ENCODE measurements at places on chromosomes 3 and 15.

DNA sequence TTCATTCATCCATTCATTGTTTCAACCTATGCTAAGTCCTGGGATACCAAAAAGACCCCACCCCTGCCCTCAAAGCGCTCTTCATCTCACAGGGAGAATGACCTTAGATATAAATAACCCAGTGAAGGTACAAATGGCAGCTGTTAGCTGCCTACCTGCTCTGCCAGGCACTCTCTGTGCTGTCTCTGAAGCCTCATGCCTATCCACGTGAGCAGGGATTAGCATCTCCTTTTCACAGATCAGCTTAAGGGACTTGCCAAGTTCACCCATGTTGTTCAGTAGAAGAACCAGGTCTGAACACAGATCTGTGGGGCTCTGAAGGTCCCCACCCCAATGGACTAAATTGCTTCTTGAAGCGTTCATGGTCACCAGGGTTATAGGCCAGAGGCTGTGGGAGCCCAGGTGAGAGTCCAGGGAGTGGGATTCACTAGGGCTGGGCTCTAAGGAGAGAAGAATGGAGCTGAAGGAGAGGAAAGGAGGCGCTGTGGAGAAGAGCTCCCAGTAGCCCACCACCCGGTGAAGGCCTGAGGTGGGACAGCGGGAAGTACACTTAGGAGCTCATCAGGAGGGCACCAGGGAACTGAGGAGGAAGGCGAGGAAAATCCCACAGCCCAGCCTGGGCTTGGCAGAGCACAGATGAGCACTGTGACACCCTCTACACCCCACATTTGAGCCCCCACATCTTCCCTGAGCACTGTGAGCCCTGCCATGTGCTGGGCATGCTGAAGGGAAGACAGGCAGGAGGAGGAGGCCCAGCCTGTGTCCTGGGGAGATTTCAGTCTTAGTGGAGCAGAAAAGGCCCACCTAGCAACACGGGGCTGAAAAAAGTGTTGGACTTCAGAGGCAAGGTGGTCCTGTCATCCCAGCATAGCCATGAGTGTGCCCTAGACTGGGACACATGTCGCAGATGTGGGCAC is 20.4 kb downstream of the RBP1 start:
- no peak for DNase-seq

GRCh38 chr15:93205413-93205812 is 116.4 kb upstream of the RGMA start:
- no peak for DNase-seq

DNA sequence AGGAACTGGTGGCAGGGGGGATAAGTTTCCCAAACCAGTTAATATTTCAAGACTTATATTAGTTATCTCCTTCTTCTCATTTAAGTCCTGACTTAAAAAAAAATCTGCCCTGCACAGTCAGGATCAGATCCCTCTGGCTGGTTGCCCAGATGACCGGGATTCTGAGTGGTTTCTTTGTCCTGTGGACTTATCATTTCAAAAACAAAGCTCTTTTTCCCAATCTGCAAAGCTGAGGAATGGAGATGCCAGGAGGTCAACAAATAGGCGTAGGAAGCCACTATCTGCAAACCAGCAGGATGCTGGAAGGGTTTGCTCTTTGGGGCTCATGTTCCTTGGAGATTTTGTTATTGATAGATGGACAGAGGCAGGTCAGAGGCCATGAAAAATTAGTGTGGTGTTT is 5.8 kb downstream of the C3orf20 start:
- DNase-seq = no peak

GRCh38 chr15:51620641-51621040 is 1.9 kb downstream of the DMXL2 start:
- no peak for DNase-seq

GRCh38 chr3:39094851-39095677 is 12.4 kb downstream of the GORASP1 start:
- no peak for DNase-seq

- no peak for DNase-seq
These were observed 34.3 kb downstream of the IGDCC3 start for GRCh38 chr15:65343374-65343981.
